ENCODE measurements at places on chromosomes 13 and 19. TPM values are rescaled to one million over a fixed set of nuclear protein-coding genes. Genes with fewer than 3 reads are reported as not detected.

Gene SMAD9
- total RNA-seq, result 2.6 TPM

GRCh38 chr19:47713046-47714021 is at the start of gene EHD2:
Gene EHD2, plus strand, starts transcription at chr19:47713422. Its CDS starts 3,191 bp downstream, at chr19:47716613.
- peak; percentile 32 for DNase-seq

- DNase-seq, result no peak
These were observed 10.4 kb upstream of the DIAPH3 start for GRCh38 chr13:60174113-60174512.

DNA sequence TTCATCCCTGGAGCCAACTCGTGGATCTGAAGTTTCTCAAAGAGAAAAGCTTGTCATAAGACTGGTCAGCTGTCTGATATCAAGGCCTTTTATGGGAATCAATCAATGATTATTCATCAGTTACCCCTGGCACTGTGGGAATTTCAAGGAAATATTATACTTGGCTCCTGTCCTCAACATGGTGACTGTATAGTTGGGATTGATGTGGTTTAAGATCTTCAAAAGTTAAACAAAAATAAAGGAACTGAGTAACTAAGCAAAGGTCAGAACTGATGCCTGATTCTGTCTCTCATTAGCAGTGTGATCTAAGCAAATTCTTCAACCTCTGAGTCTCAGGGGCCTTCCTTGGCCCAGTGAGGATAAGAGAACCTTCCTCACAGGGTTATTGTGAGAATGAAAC is 22.2 kb upstream of the SERPINE3 start:
- DNase-seq, result no peak

GRCh38 chr13:36862002-36862685 is 43.1 kb downstream of the RFXAP start:
- DNase-seq, result no peak

DNA sequence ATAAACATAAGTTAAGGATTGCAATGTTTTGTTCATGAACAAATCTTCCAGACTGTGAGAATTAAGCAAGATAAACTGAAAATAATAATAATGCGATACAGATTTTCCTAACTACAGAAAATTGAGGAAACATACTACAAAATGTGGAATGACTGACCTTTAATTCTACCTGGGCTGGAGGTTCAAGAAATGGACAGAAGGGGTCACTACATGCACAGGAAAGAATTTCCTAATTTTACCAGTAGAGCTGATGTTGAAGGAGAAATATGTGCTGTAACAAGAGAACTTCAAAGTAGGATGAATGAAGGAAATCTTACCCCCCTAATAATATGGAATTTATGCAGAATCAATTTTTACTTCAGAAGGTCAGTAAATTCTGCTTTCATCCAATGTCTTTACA is 62.3 kb downstream of the ZNF627 start:
- DNase-seq, result no peak

- DNase-seq, result no peak
These were observed 405.8 kb downstream of the FGF9 start for GRCh38 chr13:22076658-22077057.

All from neural crest cell (in vitro differentiated cells).